ENCODE measurements at places on chromosomes 12 and 14.
A peak's percentile ranks its signal among the peaks of the same experiment; 100 is the strongest.

- DNase-seq, result no peak
Observed at GRCh38 chr12:18358077-18358476, 96.8 kb downstream of the PIK3C2G start.

- DNase-seq, result no peak
Observed at GRCh38 chr14:101506211-101506925, 54.9 kb upstream of the DIO3 start.

DNA sequence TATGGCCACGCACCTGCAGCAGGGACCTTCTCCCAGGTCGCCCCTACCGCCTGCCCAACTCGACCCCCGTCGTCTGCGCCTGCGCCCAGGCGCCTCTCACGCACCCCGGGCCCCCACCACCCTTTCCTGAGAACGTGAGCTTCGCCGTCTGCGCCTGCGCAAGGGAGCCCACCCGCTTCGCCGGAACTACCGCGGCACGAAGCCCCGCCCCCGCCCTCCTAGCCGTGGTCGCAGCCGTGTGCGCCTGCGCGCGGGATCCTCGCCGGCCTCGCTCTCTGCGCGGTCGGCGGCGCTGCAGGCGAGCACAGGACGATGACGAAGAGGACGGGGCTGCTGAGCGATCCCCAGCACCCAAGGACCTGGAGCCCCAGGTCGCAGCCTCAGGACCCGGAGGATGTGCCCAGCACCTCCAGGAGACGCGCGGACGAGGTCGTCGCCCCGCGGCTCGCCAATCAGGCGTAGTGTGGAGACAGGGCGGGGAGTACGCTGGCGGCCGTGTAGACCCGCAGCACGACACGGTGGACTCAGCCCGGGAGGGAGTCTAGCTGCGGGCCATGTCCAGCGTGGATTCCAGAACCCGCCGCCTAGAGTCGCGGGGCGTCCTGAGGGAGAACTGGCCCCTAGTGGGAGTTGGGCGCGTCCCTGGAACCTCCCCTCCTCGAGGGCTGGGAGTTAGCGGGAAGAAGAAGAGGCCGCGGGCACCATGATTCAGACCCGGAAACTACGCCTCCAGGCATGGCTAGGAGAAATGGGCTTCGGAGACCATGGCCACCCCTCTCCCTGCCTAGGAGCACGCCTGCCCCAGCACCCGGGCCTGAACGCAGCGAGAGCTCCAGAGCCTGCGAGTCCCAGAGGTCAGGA is 1120.8 kb upstream of the TMEM132C start:
- DNase-seq, result peak; percentile 54

DNA sequence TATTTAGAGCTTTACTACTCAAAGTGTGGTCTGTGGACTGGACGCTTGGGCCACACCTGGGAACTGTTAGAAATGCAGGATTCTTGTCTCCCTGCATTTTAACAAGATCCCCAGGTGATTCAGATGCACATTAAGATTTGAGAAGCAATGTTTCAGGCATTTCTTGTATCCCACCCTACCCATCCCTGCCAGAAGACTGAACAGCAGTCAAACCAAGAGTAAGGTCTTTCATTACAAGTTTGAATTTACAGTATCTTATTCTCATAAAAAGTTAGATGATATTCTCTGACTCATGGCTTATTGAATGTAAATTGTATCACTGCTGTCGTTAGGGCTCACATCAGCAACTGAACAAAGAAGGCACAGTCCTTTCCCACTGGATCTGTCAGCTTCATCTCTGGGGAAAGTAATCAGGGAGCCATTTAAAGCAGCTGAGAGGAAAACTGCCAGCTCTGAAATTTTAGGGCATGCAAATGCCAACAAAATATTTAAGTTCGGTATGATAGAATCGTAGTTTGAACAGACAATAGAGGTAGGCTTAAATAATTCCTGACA is 141.1 kb downstream of the AKAP6 start:
- DNase-seq, result no peak

- no peak for DNase-seq
Observed at GRCh38 chr14:81990312-81990761, 456.7 kb upstream of the SEL1L start.

DNA sequence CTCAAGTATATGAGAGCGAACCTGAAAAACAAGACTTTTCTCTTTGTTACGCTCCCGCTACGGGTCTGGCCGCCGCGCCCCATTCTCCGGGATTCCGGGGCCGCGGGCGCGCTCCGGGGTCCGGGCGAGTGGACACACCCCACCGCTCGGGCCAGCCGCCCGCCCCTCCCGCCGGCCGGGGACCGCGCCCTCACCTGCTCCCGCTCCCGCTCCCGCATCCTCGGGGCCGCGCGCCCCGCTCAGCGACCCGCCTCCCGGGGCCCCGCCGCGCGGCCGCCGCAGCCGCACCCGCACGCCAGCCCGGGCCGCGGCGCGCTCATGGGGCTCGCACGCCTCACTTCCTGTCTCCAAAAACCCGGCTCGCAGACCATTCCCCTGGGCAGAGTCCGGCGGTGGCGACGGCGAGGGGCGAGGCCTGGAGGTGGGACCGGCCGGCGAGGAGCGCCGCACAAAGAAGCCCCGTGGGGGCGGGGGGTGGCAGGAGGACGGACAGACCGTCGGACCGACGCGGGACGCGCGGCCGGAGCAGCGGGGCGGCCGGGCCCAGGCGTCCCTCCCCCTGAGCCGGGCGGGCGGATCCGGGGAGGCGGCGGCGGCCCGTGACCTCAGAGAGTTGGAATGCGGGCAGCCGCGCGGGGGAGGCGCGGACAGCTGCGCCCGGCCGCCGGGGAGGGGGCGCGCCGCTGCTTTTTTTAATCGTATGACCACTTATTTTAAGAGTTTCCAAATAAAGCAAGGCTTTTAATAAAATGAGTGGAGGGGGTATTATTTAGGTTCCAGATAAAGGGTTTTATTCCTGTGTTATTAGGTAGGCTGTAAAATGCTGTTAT is at the start of gene PTPN21:
PTPN21 (minus strand) TSS at position 551 of the 830 bp plus-strand sequence. CDS start 4,590 bp downstream, outside the sequence.
- DNase-seq, result no peak

GRCh38 chr12:58893495-58893894 is 26.8 kb downstream of the LRIG3 start:
- no peak for DNase-seq

DNA sequence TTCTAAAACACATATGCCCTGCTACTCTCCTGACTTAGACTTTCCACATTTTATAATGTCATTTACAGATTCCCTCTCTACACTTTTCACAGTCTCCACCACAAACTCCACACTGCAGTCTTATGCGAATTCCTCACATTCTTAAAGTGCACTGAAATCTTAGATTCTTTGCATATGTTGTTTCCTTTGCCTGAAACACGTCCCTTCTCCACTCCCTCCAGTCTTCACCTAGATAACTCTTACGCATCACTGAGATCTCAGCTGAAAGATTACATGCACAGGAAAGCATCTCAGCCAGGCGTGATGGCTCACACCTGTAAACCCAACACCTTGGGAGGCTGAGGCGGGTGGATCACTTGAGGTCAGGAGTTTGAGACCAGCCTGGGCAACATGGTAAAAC is 3.8 kb upstream of the ARHGAP9 start:
- no peak for DNase-seq

DNA sequence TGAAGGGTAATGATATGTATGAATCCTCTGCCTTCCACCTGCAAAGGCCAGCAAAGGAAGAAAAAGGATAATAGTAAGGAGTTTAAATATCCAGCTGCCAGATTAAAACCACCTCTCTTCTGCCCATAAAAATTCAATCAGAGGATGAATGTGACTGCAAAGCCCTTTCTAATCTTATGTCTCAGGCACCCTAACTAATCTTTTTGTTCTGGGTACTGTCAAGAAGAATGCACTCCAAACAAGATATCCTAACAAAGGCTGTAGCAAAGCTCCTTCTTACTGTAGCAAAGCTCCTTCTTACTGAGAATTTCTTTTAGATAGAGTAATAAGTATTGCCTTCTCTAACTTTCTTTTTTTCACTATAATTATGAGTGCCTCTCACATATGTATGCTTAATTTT is 91.8 kb downstream of the ST8SIA1 start:
- no peak for DNase-seq

- no peak for DNase-seq
Observed at GRCh38 chr12:79637093-79637492, 53.7 kb downstream of the PAWR start.

- no peak for DNase-seq
Observed at GRCh38 chr12:52271158-52271557, 3.3 kb upstream of the KRT86 start.

GRCh38 chr12:91397866-91398532 is 215.4 kb upstream of the DCN start:
- no peak for DNase-seq

DNA sequence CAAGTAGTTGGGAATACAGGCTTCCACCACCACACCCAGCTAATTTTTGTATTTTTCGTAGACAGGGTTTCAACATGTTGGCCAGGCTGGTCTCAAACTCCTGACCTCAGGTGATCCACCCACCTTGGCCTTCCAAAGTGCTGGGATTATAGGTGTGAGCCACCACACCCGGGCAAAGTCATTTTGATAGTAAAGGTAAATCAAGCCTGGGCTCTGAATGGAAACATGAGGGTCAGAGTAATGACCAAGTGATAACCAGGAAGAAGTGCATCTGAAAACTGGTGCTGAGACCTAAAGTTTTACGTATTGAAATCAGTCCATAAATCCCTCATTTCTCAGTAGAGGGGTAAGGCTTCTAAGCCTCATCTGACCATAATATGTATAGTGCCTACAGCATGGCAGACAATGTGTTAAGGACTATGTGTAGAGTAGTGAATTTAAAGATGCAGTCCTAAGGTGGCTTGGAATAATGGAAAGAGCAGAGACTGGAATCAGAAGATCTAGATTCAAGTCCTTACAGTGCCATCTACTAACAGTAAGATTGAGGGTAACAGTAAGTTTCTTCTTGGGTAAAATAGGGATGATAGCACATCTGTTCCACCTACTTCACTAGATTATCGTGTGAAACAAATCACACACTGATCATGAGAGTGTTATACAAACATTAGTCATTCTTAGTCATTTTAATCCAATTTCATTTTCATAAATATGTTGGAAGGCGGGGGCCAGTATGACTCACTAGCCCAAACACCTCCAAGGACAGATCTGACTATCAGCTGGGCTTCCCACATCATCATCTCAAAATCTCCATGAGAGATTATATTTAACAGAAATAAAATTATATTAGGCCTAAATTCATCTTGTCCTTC is 11.2 kb downstream of the MAP4K5 start:
- no peak for DNase-seq

DNA sequence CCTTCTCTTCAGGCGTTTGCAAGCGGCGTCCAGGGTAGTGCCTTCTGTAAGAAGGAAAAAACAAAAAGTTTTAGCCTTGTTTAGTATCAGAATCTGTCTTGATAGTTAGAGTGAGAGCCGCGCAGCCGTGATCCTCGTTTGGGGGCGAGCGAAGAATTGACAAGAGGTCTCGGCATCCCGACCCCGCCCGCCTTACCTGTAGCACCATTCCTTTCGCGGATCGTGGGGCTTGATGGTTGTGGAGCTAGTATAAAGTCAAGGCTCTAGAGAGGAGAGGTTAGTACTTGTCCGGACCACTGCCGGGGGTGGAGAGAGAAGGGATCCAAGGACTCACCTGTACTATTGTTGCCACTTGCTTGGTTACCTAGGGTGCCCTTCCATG is 494 bp downstream of the TMTC3 start:
- no peak for DNase-seq

- no peak for DNase-seq
Observed at GRCh38 chr12:25585021-25585523, 32.0 kb upstream of the LMNTD1 start.

DNA sequence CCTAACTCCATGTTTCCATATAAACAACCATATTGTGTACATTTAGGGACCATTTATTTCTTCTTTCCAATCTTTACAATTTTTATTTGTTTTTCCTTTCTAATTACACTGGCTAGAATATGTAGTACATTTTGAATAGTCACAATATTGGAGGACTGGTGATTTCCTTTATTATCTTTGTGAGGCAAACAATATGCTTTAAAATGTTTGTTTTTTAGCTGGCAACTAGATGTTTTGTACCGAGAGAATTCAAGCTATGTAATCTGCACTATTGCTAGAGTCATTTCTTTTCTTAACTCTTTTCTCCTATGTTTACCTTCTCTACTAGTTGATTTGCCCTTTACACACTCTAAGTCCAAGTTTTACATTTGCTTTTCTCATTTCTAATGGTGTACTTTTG is 13.3 kb upstream of the NTN4 start:
- no peak for DNase-seq

- no peak for DNase-seq
Observed at GRCh38 chr14:71967704-71968103, 35.5 kb downstream of the RGS6 start.

- DNase-seq, result no peak
Observed at GRCh38 chr12:49824895-49825294, 3.3 kb downstream of the NCKAP5L start.

GRCh38 chr12:51401020-51401419 is 9.8 kb upstream of the GALNT6 start:
- no peak for DNase-seq

GRCh38 chr14:23577004-23577681 is 1.4 kb downstream of the JPH4 start:
- DNase-seq, result no peak

DNA sequence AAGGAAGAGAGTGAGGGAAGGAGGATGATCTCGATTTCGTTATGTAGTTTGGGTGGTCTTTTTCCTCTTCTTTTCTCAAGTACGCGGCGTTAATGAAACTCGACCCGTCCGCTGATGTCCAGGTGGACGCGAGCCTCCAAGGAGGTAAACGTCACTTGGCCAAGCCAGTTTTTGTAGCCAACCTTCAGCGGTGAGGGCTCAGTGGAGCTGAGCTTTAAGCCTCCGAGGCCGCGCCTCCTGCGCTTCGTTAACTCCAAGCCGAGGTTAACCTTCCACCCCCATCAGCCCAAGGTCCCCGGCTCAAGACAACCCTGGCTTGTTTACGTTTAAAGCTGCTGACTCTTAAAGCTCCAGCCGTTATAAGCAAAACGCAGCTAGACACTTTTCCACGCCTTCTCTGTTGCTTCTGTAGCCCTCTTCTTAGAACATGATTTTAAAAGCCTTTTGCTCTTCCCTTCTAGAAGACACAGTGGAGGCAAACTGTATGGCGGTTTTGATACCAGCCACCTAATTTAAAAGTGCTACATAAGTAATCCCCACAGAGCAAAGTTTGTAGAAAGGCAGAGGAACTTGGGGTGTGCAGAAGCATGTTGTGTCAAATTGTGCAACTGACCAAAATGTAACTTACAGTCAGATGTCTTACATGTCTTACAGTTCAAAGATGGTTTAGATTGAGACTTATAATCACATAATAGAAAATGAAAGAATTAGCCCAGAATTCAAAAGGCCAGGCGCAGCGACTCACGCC is 923 bp upstream of the ITPR2 start:
- DNase-seq, result peak; percentile 9

GRCh38 chr12:107369679-107370078 is 276.3 kb upstream of the CRY1 start:
- no peak for DNase-seq

GRCh38 chr12:13104409-13104808 is 942 bp upstream of the GSG1 start:
- no peak for DNase-seq

GRCh38 chr14:92600318-92601053 is 86.9 kb downstream of the RIN3 start:
- DNase-seq, result no peak
